Fibroblast of the aortic adventitia (primary cell): ENCODE measurements at places on chromosomes 16 and 17. TPM values are rescaled to one million over a fixed set of nuclear protein-coding genes. Genes with fewer than 3 reads are reported as not detected.

FN3K gene
- total RNA-seq: 0.74 and 2.8 TPM in 2 replicates

IRF8 gene
- not detected in 2 replicates for total RNA-seq

ZSCAN32 gene
- total RNA-seq: 9.0 and 12.7 TPM in 2 replicates

ELMO3 gene
- 0.09 and 0.33 TPM in 2 replicates for total RNA-seq

CCL14 gene
- not detected in 2 replicates for total RNA-seq

CDH3 gene
- not detected in 2 replicates for total RNA-seq

TNFRSF17 gene
- not detected in 2 replicates for total RNA-seq

AOC3 gene
- total RNA-seq: under 0.01 and 0.08 TPM in 2 replicates

CLDN9 gene
- total RNA-seq: not detected in 2 replicates

TBC1D3L gene
- total RNA-seq: 2.2 and 4.2 TPM in 2 replicates
